ENCODE measurements at places on chromosomes 2 and 18. TPM values are rescaled to one million over a fixed set of nuclear protein-coding genes. Genes with fewer than 3 reads are reported as not detected.

The BUB1 gene
- 5.8 TPM for total RNA-seq

DNA sequence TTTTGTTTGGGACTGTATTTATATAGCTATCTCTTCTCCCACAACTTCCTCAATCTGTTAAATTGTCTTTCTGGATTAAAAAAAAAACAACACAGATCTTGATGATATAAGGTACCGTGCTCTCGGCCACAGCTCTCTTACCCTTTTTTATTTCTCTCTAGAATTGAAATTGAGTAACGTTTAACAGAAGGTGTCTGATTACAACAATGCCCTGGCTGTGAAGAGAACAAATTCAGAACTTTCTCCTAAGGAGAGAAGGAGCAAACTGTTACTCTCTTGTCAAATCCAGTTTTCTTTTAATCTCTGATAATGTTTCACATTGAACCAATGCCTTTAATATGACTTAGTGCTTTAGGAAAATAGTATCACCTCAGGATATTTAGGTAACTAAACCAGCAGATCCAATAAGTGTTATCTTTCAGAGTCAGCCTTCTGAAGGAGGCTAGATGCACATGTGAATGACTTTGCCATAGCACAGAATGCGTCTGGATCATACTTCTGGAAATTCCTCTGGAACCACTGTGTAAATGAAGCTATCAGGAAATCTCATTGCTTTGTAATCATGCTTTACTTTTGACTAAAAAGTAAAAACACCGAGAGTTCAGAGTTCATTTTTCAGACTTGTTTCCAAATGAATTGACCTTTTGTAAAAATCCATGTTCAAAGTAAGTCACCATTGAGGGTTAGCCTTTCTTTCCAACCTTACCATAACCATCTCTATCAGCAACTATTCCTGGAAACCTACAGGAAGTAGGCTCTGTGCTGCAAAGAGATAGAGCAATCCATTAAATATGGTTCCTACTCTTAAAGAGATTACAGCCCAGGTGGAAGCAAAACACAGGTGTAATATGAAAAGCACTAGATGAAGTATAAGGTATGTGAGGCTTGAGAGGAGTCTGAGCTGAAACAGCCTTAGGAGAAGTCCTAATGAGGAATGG, 147.0 kb upstream of the OSR1 start:
- peak; percentile 6 for DNase-seq

The CYBRD1 gene
- total RNA-seq, result 163 TPM

The LHCGR gene
- total RNA-seq, result not detected

The ZNG1B gene
- total RNA-seq, result 47.7 TPM

DNA sequence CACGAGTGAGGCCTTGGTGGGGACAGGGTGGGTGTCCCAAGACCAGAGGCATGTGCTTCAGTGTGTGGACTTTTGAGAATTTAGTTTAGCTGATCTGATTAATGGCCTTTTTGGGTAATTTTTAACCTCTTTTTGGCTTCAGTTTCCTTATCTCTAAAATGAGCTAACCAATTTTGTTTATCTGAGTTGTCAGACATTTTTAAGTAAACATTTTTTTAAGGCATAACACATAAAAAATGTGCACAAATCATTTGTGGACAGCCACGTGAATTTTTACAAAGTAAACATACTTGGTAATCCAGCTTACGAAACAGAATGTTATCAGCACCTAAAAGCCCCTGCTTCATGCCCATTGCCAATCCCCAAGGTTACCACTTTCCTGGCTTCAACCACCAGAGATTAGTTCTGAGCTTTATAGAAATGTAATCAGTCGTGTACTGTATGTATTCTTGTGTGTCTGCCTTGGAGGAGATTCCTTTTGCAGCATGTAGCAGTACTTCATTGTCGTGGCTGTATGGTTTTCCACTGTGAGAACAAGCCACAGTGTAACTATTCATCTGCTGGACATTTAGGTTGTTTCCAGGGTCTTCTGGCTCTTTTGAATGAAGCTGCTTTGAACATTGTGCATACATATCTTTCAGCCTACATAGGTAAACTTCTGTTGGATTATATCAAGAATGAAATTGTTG, 8.4 kb upstream of the INO80C start:
- DNase-seq, result no peak

DNA sequence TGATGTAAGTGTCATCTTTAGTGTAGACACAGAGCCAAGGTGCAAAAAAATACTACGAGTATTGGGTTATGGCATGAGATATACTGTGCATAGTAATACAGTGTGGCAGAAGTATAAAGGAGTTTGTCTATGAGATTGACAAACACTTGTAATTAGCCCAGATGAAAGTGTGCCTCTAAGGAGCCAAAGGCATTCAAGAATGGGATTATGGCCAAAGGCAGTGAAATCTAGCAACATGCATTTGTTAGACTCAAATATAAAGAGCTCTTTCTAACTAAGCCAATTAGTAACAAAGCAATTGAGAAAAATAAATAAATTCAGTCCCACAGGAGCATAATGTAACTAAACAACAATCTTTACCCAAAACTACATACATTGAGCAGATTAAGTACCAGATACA, 1761.8 kb downstream of the SUCLG1 start:
- no peak for DNase-seq

GRCh38 chr2:26454561-26455001, 23.3 kb downstream of the OTOF start:
- no peak for DNase-seq

- no peak for DNase-seq
Observed at GRCh38 chr2:194100201-194100600, 1556.8 kb upstream of the SLC39A10 start.

The HOXD12 gene
- total RNA-seq, result not detected

DNA sequence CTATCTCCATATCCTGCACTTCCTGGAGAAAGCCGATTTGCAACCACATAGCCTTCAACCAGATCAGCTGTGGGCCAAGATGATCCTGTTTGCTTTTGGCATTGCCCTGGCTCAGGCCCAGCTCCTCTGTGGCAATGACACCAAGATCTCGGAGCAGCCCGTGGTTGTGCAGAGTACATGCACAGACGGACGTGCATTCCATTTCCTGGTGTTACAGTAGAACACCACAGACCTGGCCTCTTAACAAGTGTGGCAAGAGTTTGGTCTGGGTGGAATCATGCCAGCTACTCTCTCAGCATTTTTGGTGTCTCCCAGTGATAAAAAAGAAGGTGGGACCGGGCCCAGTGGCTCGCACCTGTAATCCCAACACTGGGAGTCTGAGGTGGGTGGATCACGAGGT, 20.0 kb downstream of the MALT1 start:
- peak; percentile 35 for DNase-seq

DNA sequence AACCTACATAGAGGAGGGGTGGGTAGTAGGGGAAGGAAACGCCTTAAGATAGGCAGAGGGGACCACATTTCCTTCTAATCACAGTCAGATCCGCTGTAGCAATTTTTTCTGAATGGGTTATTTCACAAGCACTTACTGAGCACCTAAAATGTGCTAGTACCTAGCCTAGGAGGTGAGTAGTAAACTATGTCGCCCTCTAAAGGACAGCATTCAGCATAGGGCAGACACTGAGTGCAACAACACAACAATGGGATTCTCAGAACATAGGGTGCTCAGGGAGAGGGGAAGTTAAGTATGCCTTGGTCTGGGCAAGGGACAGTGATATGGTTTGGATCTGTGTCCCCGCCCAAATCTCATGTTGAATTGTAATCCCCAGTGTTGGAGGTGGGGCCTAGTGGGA, 166.1 kb upstream of the RAB6C start:
- no peak for DNase-seq

- peak; percentile 43 for DNase-seq
Observed at GRCh38 chr18:25560369-25560768, 208.4 kb upstream of the ZNF521 start.

DNA sequence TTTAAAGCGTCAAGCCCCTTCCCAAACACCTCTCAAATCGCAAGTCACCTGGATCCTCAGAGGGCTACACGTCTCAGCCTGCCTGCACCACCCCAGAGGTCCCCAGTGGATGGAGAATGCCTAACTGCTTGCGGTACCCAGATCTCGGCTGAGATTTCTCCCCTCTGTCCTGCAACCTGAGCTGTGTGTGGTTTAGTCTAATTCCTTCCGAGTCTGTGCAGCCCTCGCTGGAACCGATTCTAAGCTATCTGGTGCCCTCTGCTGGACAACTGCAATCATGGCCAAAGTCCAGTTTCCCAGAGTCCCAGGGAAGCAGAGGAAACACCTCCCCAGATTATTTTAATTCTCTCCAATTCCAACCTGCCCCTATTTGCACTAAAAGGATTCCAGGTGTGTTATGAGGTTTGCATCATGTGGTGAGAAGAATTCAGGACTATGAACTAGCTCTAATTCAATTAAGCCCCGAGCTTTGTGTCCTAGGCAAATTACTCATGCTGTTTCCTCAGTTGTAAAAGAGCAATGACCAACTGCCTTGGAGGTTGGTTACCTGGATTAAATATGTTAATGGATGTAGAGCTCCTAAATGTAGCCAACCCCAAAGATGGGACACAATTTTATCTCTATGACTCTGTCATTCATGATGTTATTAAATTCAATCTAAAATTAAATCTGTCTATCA, 276.1 kb upstream of the NCKAP5 start:
- peak; percentile 91 for DNase-seq

DNA sequence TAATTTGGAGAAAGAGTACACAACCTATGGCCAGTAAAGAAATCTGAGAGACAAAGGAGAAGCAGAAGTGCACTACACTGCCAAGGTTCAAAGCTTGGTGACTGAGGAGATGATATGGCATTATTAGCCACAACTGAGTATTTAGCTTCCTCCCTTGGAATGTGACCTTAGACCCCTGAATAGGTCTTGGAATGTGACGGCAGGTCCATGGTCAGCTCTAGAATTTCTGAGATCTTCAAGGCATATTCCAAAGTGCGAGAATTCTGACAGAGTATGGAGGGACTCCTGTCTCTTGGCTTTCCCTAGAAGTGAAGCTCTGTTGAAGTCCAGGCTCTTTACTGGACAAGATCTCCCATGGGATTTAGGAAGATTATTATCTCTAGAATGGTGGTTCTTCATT, 130.0 kb upstream of the FN1 start:
- no peak for DNase-seq

The IL36G gene
- total RNA-seq, result not detected

- DNase-seq, result no peak
Observed at GRCh38 chr2:145597809-145598208, 1077.9 kb upstream of the ZEB2 start.

- no peak for DNase-seq
Observed at GRCh38 chr2:232238108-232238507, 140.4 kb upstream of the ALPP start.

The ARL6IP6 gene
- total RNA-seq, result 19.7 TPM

The DNPEP gene
- total RNA-seq, result 65.3 TPM

The HSBP1L1 gene
- not detected for total RNA-seq

The GBX2 gene
- 0.26 TPM for total RNA-seq

The WDR33 gene
- total RNA-seq, result 22.9 TPM

- DNase-seq, result peak; percentile 50
Observed at GRCh38 chr2:135638825-135639224, 102.8 kb upstream of the UBXN4 start.

- DNase-seq, result no peak
Observed at GRCh38 chr2:6810961-6811360, 54.7 kb downstream of the CMPK2 start.

DNA sequence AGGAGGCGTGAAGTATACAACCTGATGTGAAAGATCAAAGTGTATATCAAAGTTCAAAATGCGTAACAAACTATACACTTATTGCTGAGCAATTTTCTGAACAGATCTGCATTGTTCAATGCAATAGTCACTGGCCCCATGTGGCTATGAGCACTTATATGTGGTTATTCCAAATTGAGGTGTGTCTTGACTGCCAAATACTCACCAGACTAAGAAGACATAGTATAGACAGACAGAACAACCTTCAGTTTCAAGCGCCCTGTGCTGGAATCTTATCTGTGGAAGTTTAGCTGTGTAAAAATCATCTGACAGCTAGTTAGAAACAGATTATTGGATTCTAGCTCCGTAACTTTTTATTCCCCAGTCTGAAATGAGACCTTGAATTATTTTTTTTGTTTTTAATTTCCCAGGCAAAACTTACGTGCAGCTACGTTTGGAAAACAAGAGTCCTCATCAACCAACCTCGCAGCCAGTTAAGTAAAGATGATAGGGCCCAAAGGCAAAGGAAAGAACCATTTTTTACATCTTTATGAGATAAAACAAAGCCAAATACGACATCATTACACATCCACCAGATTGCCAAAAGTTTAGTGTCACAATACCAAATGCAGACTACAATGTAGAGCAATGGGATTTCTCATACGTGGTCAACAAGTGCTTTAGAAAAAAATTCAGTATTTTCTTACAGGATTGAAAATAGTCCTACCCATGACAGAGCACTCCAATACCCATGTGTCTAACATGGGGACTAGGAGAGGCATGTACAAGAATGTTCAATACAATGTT, 37.2 kb downstream of the MBOAT2 start:
- DNase-seq, result no peak

DNA sequence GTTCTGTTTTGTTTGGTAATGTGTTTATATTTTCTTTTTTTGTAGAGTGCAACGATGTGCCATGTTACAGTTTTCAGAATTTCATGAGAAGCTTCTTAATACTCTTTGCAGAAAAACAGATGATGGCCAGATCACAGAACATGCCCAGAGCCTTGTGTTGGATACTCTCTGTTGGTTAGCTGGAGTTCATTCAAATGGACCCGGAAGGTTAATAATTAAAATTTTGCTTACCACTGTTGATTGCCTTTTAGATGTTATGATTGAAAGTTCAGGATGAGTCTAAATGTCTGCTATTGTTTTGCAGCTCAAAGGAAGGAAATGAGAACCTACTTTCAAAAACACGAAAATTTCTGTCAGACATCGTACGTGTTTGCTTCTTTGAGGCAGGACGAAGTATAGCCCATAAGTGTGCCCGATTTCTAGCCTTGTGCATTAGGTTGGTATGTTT, 85.2 kb downstream of the BIRC6 start:
- no peak for DNase-seq

DNA sequence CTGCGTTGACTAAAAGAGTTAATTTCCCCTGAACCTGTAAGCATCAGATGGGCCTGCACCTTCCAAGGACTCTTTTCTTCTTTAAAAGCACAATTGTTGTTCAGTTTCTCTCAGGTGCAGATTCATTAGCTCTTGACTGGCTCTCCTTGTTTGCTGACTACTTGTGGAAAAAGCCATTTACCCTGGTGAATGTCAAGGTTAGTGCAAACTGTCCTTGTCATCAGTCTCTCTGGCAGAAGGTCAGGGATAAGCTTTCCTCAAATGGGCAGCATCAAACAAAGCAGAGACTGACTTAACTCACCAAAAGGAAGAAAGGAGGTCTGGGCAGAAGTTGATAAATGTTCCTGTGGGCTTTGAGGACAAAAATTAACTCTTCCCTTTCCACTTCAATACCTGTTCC, 922.7 kb downstream of the BCL11A start:
- no peak for DNase-seq

- peak; percentile 83 for DNase-seq
Observed at GRCh38 chr2:10007921-10008808, 35.2 kb upstream of the KLF11 start.

- no peak for DNase-seq
Observed at GRCh38 chr2:84732897-84733778, 147.7 kb downstream of the TRABD2A start.

- no peak for DNase-seq
Observed at GRCh38 chr2:220512419-220512818, 885.0 kb downstream of the SLC4A3 start.

- no peak for DNase-seq
Observed at GRCh38 chr2:106058469-106059137, 135.5 kb downstream of the UXS1 start.

The UPP2 gene
- not detected for total RNA-seq

The ADCYAP1 gene
- not detected for total RNA-seq
